GDM1 (cell line): ENCODE measurements at places on chromosomes 1 and 21.
A peak's percentile ranks its signal among the peaks of the same experiment; 100 is the strongest.

GRCh38 chr1:1085171-1085841 is 11.2 kb upstream of the RNF223 start:
- no peak for DNase-seq

- no peak for DNase-seq
Observed at GRCh38 chr1:208821939-208822338, 577.8 kb upstream of the PLXNA2 start.

DNA sequence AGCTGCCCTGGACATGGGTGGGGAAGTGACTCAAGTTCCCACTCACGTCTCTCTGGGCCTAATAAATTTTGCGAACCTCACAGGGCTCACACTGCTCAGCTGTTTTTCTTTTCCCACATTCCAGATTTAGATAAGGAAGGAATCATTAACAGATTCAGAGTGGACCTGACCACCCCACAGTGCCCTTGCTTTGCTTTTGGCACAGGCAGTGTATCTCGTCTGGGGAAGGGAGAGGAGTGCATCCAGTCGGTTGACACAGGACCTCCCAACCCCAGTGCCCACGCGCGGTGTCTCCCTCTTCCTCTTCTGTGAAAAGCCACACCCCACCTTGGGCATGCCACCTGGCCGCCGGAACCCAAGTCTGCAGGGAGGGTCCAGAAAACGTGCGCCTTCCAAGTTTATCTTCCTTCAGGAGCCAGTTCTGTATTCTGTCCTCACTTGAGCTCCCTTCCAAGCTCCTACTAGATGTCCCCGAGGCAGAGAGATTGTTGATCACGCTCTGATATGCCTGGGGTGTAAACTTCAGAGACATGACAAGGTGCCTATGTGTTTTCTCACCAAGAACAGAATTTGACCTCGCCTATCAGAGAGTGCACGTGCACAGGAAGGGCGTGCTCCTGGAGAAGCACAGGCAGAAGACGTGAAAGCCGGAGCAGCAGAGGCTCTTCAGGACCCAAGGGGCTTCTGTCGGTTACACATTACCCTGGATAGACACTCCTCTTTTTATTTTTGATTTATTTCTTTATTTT is 9.5 kb upstream of the SLC2A5 start:
- DNase-seq: no peak

DNA sequence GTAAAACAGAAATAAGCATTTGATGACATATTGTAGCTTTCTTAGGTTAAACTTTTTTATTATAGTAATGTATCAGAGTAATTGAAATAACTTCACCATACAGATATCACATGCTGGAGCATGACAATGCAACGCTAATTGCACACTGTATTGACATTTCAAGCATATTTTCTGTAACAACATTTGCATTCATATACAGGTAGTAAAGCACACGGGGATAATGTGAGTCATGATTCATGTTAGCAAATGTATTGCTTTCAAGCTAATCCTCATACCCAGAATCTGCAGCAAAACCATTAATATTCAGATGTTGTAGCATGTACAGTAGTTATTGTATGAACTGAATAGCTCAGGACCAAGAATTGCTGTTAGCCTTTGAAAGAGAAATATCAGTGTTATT is 133.9 kb downstream of the TTLL7 start:
- no peak for DNase-seq

- no peak for DNase-seq
Observed at GRCh38 chr1:60066001-60066400, 7.6 kb downstream of the C1orf87 start.

DNA sequence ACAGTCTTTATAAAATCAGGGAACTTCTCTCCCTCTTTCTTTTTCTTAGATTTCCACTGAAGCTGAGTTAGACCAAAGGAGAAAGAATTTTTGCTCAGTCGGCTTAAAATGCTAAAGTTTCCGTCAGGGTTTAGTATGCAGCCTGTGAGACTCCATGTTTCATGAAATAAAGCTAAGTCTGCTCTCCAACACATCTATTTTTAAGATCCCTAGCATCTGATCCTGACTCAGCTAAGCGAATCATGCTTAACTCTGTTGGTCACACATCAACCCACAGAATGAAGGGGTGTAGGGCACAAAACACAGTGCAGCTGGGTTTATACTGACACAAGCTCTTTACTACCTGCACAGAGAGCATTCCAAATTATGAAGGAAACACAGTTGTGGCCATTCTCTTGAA is 102.4 kb upstream of the ZNF281 start:
- no peak for DNase-seq

DNA sequence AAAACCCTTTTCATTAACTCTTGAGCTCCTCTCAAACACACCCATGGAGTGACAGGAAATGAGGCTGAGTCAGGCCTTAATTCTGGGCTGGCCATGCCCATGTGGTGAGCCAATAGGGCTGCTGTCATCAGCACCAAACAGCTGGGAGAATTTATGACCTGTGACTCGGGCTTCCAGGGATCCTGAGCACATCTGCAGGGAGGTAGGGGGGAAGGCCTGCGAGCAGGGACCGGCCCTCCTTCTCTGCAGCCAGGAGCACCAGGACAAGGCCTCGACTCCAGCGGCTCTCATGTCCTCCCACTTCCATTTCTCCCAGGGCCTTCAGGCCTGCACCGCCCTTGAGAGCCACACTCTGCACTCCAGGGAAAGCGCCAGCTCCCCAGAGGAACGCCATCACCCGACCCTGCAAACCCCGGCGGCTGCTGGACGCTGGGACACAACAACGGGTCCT is 14.6 kb downstream of the RIPK4 start:
- no peak for DNase-seq

DNA sequence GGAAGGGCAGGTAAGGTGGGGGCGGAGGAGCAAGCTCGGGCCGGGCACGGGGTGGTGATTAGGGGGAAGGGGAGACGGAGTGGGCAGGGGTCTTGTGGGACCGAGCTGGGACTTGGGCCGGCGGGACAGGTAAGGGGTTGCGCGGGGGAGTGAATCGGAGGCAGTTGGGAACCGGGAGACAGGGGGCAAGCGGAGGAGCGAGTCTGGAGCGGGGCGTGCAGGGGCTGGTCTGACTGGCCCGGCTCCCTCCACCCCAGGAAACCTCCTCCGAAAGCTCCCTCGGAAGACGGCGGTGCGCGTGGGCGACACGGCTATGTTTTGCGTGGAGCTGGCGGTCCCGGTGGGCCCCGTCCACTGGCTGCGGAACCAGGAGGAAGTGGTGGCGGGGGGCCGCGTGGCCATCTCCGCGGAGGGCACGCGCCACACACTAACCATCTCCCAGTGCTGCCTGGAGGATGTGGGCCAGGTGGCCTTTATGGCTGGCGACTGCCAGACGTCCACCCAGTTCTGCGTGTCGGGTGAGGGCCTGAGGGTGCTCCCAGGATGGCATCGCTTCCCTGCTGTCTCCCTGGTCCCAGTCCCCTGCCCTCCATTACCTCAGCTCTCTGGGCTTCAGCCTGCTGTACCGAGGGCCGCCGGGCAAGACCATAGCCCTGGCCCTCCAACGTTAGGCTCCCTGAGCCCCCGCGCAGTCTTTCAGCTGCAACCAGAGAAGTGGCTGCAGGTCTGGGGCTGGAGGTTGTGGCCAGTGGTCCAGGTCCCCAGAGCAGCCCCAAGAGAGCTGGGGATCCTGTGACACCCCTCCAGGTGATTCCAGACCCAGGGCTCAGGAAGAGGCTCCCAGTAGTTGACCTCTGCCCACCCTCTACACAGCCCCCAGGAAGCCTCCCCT is 6.3 kb downstream of the OBSCN start:
- DNase-seq: no peak

- DNase-seq: no peak
Observed at GRCh38 chr1:179175011-179175841, 54.3 kb downstream of the ABL2 start.

DNA sequence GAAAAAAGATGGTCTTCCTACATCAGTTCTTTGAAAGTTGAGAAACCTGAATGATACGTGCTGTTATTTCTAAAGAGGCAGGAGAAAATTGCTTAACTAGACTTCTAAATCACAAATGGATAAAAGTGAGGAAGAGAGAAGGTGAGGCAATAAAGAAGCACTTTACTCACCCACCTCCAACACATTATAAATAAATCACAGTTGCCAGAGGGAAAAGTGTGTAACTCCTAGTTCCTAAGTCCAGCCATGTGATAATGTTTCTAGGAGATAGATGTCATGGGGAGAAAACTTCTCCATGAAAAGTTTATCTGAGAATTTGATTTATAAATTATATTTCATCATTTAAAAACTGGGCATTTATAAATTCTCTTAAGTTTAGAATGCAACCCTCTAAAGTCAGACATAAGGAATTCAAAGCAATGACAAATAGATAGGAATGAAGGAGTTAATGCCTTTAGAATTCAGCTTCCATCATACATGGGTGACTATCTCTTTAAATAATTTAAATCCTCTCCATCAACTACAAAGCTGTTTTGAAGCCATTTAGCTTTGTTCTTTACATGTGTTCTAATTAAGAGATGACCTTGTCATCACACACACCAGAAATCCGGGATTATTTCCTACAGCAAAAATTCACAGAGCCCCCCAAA is 60.0 kb downstream of the NRIP1 start:
- no peak for DNase-seq

DNA sequence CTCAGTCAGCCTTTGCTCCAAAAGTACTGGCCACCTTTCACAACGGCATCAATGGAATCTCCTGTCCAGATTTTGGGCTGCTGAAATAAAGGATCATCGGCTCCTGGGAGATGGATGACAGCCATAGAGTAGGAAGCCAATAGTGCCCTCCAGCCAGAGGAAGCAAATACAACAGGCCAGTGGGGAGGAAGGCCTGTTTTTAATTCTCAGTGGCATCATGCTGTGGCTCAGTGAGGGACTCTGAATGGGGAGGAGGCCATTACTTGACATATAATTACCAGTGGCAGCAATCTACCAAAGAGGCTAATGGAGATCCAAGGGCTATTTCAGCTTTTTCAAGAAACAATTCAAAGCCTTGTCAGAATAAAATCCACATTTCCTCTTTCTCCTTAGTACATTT is 26.7 kb downstream of the COLGALT2 start:
- DNase-seq: no peak

DNA sequence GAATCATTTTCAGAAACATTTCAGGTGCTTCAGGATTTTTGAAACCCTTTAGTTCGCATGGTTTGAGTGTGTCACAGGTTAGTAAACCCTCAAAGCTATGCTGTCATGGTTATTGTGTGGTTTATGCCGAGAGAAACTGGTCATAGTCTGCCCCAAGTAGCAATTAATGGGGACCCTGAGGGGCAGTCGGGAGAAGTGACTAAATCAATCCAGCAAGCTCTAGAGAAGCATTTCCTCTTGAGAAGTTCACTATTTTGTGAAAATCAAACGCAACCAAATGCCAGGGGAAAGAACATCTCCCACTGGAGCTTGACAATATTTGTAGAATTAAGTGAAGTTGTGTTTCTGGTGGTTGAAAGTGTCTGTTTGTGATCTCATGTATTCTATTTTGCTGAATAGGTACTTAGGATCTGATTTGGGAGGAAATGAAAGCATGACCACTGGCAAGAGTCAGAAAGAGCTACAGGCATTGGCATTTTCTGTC is 63.0 kb upstream of the BACH1 start:
- no peak for DNase-seq

GRCh38 chr21:37061926-37062592 is 10.8 kb downstream of the PIGP start:
- no peak for DNase-seq

DNA sequence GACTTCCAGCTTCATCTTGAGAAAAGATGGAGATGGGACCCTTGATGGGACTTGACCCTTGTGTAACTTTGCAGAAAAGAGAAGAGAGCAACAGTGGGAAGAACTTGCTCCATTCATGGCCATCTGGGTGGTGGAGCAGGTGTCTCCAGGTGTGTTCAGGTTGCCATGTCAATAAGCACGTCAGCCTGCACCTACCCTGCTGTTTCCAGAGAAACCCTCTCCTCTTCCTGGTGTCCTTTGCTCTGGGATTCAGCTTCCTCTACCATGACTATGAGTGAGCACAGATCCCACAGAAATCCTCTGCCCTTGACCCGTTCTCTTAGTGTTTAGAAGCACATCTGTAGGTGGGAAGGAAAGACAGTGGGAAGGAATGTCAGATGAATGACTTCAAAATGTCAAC is 21.8 kb upstream of the OTUD3 start:
- DNase-seq: no peak

- DNase-seq: no peak
Observed at GRCh38 chr1:87963556-87963955, 634.9 kb downstream of the LMO4 start.

DNA sequence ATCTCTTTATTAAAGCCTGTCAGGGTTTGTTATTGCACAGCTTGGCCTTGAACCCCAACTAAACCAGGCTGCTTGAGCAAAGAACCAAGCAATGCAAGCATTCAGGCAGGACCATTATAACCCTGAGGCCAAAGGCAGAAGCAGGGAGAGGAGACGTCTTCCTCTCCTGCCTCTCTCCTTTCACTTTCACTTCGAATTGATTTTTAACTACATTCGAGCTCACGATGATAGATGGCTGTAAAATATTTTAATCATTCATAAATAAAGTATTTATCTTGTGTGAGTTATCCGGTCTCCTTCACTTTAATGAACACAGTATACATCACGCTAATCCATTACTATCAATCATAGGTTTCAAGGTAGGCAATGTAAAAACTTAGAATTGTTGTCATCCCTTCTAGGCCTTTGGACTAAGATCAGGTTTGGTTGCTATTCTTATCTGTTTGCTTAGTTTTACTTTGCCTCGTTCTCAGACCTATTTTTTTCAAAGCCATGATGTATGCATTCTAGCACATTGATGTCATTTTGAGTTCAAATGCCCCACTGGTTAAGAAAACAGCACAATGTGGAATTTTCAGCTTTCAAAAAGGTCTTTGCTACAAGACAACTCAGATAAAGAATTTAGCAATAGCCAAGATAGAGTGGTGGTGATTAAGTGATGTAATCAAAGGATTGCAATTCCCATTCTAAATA is 480.2 kb upstream of the RUNX1 start:
- no peak for DNase-seq

DNA sequence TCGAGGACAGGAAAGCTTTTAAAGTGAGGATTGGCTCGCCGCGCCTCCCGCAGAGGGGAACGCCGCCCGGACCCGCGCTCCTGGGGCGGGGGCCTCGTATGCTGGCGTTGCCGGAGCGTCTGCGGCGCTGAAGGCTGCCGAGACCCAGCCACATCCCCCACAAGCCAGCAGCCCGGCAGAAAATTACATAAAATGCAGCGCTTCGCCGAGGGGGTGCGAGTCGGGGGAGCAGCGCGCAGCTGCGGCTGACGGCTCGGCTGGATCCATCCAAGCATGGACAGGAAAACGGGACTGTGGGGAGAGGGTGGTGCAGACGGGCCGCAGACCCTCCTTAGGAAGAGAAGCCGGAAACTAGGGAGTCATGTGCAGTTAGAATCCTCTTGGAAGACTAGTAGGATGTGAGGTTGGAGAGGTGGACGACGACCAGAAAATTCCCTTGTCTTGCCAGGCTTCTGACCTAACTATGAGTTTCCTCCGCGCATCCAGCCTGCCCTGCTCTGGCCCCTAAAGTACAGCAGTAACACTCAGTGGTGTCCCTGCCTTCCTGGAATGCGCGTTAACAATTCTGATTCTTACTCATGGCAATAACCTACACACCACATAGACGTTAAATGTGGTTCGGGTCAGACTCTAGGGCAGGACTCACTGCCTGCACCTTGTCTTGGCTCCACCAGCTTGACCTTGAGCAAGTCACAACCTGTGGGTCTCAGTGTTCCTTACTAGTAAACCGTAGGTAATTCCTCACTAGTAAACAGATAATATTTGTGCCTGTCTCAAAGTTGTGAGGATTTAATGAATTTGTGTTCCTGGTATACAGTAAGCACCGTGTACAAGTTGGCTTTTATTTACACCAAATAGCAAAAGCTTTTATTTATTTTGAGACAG is 953 bp upstream of the BRWD1 start:
- peak; percentile 13 for DNase-seq
